Adrenal gland (tissue), 19 donors: ENCODE measurements at places on chromosomes 4 and X.

DNA sequence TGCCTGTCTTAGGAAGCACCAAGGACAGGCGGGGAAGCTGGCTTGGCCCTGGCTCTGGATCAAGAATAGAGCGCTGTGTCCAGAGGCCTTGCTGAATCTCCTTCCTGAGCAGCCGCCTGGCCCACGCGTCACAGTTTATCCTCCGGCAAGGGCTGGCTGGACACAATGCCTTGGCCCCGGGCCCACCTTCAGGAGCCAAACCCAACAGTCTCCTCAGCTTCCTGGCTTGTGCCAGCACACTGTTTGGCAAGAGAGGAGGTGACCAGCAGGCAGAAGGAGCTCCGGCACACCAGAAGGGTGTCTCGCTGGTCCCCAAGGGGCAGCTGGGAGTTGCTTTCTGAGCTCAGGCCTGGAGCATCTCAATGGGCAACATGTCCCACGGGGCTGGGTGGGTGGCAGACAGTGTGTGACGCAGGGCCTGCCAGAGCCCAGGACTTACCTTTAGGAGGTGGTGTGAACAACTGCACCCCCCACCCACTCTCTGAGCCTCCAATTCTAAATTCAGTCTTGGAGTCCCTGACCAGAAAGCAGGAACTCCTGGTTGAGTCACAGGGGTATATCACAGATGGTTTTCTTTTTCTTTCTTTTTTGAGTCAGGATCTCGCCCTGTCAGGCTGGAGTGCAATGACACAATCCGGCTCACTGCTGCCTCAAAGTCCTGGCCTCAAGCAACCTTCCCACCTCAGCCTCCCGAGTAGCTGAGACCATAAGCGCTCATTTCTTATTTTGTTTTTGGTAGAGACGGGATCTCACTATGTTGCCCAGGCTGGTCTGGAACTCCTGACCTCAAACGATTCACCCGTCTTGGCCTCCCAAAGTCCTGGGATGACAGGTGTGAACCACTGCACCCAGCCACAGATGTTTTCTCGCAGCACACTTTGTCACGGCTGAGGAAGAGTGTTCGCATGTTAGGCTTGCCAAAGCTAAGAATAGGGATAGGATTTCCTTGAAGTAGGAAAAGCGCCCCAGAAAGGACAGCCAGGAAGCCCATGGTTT lies 361.2 kb downstream of the BCOR start:
- peak; percentile 90 for DNase-seq

- no peak for DNase-seq
These were observed 58.6 kb upstream of the TLL1 start for GRCh38 chr4:165814256-165815020.

DNA sequence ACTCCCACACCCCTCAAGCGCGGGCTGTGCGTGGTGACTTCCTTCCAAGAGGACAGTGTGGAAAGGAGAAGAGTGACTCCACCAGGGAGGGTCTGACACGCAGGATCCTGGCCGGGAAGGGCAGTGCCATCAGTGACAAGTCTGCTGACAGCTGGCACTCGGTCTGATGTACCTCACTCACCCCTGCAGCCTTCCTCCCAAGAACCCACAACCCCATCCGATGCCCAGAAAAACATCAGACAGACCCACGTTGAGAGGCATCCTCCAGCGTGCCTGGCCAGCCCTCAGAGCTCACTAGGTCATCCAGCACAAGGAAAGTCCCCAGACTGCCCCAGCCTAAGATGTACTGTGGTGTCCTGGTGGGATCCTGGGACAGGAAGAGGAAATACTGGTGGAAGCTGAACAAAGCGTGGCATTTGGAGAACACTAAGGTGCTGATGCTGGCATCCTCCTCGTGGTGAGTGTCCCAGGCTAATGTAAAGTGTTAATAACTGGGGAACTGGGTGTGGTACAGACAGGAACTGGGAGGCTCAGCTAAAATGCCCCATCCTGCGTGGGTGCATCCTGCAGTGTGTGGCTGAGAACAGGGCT lies 200.0 kb upstream of the PSAPL1 start:
- DNase-seq: no peak

- no peak for DNase-seq
These were observed 75.7 kb downstream of the NPFFR2 start for GRCh38 chr4:72107456-72107855.

DNA sequence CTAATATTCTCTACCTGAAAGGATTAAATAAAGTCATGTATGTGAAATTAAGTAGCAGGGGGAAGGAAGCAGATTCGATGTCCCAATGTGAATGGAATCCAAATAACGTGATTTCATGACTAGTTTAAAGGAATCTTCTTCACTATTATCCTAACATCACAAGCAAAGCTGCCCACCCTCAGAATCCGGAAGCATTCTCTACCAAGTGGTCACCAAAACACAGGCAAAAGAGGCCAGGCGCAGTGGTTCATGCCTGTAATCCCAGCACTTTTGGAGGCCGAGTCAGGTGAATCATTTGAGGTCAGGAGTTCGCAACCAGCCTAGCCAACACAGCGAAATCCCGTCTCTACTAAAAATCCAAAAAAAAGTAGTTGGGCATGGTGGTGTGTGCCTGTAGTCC lies 212.9 kb downstream of the LDB2 start:
- no peak for DNase-seq

GRCh38 chrX:72048510-72049455 lies 82.9 kb downstream of the RTL5 start:
- DNase-seq: no peak

- DNase-seq: no peak
These were observed 761.8 kb upstream of the ATOH1 start for GRCh38 chr4:93066749-93067148.

DNA sequence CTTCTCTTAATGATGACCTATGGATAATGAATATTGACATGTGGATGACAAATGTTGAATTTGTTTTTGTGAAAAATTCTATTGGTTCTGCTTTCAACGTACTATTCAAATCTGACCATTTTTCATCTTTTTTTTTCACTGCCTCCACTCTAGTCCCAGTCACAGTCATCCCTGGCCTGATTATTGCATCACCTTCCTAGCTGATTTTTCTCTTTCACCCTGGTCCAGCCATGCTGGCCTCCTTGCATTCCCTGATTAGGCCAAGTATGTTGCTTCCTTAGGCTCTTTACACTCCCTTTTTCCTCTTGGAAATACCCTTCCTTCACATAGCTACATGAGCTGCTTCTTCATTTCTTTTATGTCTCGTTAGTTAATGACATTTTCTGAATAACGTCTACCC lies 58.1 kb upstream of the MAP9 start:
- DNase-seq: no peak

DNA sequence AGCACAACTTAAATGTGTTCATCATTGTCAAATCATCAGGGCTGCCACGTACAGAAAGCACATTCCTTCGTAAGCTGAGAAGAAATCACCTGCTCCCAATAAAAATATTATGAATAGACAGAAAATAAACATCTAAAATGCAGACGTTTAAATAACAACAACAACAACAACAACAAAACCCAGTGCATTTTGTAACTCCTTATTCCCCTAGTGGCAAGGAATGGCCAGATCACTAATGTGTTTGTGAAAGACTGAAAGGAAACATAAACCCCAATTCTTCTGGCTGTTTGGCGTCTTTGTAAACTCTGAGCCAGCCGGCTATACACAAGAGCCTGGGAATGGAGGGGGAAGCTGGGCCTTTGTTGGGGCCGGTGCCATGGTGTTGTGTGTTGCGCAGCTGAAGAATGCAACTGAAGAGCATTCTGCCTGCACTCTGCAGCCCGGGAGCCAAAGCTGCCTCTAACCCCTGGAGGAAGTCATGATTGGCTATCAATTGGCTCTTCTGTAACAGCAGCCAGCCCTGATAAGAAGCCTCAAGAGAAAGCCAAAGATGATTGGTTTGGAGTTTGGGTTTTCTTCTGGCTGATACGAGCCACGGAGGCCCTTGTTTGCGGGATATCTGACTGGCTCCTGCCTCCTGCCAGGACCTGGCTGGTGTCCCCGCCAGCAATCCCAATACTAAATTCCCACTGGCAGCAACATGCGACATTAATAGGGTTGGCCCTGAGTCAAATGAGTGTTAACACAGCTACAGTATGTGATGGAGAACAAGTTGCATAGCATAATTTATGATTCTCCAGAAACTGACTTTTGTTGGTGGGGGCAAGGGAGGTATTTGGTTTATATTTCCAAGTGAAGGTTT lies 89.7 kb upstream of the TFDP3 start:
- no peak for DNase-seq

- no peak for DNase-seq
These were observed 289.5 kb upstream of the PPARGC1A start for GRCh38 chr4:24179201-24179840.

DNA sequence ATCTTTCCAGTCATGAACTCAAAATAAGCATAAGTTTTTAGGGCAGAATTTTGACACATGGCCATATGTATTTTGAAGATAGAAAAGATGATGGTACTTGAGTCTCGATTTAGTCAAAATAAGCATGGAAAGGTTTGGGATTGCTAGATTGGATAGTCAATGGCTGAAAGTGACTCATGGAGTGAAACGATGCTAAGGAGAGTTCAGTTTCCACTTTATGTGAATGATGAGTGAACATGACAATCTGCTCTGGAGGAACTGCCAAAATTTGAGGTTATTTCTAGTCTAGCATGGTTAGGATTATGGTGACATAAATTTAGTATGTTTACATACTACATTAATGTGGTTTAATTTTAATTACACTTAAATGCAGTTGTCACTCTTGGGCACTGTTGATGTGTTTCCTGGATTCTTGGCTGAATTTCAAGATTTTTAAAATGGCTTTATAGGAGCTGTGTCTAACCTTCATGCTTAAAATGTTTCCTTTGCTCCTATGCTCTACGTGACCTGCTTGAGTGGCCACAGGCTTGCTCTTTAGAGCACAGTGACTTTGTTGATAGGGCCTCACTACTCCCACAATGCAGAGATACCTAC lies 17.1 kb downstream of the DDX3X start:
- DNase-seq: no peak

DNA sequence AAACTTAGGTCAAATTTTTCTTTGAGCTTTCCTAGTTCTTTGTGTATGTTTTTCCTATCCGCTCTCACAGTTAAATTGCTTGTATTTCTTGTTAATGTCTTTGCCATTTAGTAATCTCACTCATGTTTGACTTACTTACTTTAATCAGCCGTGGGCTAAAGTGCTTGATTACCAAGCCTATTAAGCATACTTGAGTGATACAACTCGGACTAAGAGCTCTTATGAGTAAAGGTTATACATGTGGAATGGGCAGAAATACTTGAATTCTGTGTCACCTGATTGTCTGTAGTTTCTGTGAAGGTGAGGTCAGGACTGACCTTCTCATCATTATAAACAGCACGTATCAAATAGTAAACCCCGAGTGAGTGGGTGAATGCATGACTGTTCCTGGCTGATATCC lies 664.5 kb downstream of the PDHA2 start:
- no peak for DNase-seq
